ENCODE measurements at places on chromosomes 3 and 15.

- DNase-seq: no peak
Observed at GRCh38 chr15:35678774-35679173, 132.8 kb upstream of the DPH6 start.

DNA sequence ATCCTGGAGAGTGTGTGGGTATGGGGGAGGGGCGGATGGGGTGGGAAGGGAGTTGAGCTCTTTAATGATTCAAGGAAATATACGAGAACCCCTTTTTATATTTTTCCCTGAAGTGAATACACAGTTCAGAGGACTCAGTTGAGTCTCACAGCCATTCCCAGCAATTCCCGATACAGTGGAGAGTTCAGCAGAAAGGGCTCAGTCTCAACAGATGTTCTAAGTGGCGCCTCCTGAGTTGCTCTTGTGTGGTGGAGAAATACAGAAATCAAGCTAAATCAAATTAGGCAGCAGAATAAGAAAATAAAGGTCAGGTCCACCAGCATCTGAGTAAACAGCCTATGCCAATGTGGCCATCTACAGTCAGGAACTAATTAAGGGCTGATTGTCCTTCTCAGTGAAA, 372.1 kb downstream of the NR2F2 start:
- no peak for DNase-seq

DNA sequence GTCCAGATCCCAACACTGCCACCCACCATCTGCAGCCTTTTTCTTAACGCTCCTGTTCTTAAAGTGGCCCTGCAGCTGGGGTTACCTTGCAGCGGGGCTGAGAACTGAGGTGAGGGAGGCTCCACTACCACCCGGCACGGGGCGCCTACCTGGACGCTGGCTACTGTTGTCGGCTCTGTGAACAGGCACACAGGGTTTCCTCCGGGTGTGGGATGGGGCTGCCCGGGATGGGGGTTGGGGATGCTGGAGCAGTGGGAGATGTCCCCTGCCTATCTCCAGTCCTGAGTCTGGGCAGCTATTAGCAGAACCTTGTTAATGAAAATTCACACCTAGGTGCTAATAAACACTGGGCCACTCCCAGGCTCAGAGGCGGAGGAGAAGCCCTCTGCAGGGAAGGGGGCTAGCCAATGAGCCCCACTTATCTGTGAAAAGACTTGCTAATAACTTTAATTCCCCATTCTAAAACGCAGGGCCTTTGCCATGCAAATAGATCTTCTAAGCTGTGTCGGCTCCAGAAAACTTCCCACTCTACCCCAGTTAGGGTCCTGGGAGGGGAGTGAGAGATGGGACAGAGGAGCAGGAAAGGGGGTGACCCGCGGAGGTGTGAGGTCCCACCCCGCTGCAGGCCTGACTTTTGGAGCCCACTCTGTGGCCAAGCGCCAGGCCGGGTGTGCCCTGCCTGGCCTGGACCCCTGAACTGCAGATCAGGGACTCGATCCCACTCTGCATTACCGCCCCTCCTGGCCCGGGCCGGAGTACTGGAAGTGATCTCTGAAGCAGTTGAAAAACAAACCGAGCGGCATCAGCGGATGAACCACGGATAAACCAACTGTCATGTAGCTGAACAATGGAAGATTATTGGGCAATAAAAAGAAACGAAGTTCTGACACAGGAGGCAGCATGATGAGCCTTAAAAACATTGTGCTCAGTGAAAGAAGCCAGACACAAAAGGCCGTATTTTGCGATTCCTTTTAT, 3.1 kb downstream of the MESP1 start:
- no peak for DNase-seq

DNA sequence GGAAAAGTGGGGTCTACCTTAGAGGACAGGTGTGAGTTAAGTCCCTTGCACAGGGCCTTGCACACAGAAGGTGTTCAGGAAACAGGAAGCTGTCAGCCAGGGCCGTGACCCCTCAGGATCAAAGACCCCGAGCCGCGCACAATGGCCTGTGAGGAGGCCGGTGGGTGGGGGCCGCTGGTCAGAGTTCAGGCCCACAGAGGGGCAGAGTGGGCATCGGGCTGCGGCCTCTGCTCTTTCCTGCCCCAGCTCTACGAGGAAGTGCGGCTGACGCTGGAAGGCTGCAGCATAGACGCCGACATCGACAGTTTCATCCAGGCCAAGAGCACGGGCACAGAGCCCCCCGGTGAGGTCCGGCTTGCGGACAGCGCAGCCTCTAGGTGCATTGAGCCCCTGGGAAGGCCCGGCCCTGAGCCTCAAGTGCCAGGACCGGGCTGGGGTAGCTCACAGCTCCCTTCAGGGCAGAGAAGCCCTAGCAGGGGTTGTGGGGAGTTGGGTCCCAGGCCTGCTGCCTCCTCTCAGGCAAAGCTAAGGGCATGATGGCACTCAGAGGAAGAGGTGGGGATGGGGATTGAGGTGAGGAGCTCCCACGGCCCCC, 37.2 kb downstream of the PSTPIP1 start:
- peak; percentile 3 for DNase-seq

GRCh38 chr3:15657016-15657415, 55.5 kb downstream of the BTD start:
- DNase-seq: no peak

DNA sequence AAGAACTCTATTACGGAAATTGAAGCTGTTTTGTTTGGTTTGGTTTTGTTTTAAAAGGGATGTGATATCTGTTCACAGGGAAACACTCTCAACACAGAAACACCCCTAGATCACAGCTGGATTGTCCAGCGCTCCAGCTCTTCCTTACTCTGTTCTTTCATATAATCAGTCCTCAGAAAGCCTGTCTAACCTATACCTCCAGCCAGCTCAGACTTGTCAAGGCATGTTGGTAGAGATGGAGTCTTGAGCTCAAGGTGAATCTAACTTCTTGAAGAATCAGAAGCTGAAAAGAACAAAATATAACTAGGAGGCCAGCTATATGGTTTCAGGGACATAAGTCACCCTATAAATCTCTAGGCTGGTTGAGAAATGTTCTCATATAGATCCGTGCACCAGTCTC, 110.2 kb upstream of the EPHA3 start:
- no peak for DNase-seq

DNA sequence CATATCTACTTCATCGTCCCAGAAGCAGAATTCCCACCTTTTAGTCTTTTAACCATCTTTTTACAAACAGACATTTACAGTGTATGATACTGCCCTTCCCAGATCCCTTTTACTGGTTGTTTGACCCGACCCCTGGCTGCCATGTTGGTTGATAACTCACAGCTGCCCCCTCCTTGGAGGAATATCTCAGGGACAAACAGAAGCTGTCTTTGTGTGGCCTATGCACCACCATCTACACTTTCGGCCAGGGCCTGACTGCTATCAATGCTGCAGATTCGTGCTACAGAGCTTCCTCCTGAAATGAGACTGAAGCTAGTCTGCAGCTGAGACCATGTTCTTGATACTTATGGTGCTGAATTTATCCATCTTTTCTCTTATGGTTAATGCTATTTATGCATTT, 6.6 kb upstream of the POLQ start:
- DNase-seq: no peak

GRCh38 chr3:118541796-118542195, 492.9 kb downstream of the IGSF11 start:
- no peak for DNase-seq

GRCh38 chr3:11304175-11304574, 32.0 kb downstream of the ATG7 start:
- no peak for DNase-seq

GRCh38 chr3:180000500-180000899, 36.2 kb downstream of the PEX5L start:
- no peak for DNase-seq

DNA sequence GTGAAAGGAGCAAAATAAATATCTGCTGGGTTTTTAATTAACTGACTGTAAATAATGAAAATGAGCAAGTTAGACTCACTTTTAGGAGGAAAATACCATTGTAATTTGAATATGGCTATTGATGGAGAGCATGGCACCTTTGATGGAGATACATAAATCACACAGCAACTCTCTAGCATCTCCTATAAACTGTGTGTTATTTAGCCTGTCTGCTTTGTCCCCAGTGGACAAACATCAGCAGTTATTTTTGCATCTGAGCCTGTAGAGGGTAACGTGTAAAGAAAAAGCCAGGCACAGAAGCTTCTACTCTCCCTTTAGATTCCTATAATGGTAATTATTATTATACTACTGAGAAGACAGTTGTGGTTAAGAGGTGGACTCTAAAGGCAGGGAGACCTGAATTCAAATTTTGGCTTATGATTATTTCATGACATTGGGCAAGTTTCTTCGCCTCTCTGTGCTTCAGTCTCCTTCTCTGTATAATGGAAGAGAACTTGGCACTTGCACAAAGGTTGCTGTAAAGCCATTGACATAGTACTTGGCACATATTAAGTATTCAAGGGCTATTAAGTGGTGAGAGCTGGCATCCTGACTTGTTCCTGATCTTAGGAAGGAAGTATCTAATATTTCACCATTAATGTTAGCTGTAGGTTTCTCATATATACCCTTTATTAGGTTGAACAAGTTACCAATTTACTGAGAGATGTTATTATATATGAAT, 289.5 kb upstream of the TRIM42 start:
- DNase-seq: no peak

DNA sequence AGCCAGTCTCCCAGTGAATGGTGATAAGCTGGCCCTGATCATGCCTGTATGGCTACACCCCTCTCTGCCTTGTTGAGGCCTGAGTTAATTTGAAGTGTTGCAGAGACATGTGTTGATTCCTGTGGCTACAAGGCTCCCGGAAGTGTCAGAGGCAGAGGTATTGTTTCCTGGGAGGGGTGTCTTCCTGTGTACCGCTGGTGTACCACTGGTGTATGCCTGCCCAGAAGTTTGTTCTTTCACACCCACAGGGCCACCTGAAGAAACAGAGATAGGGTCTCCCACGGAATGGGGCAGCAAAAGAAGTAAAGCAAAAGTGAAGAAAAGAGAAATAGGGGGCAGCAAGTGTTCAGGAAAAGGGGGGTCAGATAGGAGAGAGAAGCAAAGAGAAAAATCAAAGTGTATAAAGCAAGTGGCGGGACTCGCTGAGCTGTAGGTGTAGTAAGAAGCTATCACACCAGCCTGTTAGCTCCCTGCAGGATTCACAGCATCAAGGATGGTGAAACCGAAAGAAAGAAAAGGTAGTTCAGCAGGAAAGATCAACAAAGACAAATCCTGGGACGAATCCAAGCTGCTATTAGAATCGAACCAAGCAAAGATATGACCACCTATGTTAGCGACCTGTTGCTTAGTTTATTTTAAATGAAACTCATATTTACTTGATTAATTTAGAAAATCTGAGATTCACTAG, 36.6 kb upstream of the CD47 start:
- DNase-seq: peak; percentile 36

- no peak for DNase-seq
Observed at GRCh38 chr3:129984125-129984524, 9.6 kb downstream of the TRH start.

- DNase-seq: no peak
Observed at GRCh38 chr3:71428841-71429596, 154.5 kb downstream of the FOXP1 start.

- no peak for DNase-seq
Observed at GRCh38 chr3:81716870-81717509, 44.5 kb downstream of the GBE1 start.

GRCh38 chr15:40844696-40845030, 815 bp downstream of the SPINT1 start:
- DNase-seq: no peak

- DNase-seq: no peak
Observed at GRCh38 chr15:69979262-69979661, 118.5 kb downstream of the TLE3 start.

DNA sequence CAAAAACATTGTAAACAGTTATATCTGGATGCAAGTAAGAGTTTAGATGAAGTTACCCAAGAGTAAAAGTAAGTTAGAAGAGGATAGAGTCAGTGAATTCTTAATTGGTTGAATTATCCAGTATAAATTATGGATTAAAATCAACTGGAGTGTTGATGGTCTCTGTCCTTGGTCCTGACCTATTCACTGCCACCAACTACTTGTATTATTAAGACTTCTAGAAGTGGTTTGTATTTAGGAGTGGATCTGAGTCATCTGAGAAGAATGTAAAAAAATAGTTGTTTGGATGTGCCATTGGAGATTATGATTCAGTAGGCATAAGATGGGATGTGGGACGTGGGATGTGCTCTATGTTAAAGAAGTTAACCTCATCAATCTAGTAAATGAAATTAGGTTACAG, 86.4 kb downstream of the SYNPR start:
- DNase-seq: no peak

DNA sequence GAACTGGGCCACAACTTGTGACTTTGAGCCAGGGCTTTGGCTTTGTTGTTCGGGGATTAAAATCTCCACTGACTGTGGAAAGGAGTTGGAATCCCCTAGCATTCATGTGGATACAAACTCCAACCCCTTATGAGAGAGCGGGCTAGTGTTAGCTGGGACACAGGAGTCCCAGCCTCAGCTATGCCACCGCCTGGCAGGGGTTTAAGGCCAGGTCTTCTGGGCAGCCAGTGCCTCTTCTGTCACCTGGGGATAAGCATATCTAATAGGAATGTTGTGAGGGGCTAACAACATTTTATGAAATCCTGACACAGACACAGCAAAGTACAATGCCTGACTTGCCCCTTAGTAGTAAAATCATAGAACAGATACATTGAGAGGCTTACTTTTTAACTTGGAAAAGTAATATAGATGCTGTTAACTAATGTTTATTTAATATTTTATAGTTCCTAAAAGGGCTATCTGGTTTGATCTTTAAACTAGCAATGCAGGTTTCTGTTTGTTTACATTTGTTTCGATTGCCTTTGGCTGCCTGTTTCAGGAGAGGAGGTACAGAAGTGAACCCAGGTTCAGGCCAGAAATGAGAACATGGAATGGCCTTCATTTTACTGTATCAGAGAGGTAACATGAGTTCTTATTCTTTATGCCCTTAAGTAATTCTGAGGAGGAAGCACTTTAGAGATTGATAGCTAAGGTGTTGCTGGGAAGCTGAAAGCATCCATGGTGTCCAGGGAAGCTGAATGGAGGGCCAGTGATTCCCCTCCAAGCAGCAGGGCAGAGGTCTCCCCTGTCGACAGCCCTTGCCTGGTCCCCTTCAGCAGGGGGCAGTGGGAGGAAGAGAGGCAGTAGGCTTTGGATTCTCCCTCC, 8.7 kb downstream of the GPR160 start:
- no peak for DNase-seq

- DNase-seq: no peak
Observed at GRCh38 chr3:7456386-7456785, 595.5 kb downstream of the GRM7 start.

DNA sequence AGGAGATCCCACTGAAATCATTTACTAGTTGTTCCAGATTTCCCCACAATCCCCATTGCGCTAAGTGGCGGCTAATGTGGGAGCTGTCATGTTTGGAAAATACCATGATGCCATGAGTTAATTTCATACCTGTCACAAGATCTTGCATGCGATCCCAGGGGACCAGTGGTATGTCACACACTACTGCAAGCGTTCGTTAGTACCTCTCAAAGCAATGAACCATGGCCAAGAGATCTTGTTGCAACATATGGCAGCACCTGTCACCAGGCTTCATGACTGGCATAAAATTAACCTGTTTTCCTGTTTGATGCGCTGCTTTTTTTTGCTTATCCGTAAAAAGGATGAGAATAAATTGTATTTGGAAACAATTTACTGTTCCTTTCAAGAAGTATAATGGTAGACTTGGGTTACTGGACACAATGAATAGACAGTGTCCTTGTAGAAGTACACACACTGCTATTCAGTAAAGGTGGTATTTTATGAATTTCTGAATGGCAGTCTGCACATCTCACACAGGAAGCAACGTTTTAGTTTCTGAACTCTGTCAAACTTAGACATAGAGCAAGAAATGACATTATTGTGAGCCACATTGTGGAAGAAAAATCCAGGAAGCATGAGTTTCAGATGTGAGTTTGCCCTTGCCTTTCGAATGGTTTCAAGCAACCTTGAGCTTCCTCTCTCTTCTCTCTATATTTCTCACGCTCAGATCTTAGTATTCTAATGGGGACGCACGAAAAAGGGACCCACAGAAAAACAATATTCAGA, 81.9 kb downstream of the CHL1 start:
- no peak for DNase-seq

Measured in T-helper 17 cell (primary cell).